Activated naive CD8-positive, alpha-beta T cell treated with anti-CD3 and anti-CD28 coated beads for 36 hours (primary cell): ENCODE measurements at places on chromosomes 16 and 17. TPM values are rescaled to one million over a fixed set of nuclear protein-coding genes. Genes with fewer than 3 reads are reported as not detected.
A peak's percentile ranks its signal among the peaks of the same experiment; 100 is the strongest.

The SP6 gene
- total RNA-seq, result not detected

DNA sequence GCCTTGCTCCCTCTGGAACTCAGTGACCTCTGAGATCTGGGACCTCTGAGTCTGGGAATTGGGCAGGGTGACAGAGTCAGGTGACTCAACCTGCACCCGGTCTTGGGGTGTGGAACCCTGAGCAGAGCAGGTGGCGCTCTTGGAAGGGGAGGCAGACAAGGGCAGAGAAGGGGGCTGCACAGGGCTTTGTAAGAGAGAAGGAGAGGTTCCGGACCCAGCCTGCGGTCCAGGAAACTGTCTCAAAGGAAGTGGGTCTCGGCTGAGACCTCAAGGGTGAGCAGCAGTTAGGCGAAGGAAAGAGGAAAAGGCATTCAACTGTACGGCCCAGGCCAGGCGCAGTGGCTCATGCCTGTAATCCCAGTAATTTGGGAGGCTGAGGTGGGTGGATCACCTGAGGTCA is 10.0 kb upstream of the RIPOR1 start:
- DNase-seq, result no peak

The NACA2 gene
- total RNA-seq, result not detected

GRCh38 chr16:80120899-80121521 is 419.8 kb upstream of the DYNLRB2 start:
- DNase-seq, result no peak

- DNase-seq, result peak; percentile 28
Measured at GRCh38 chr17:41812381-41813151, at the start of gene FKBP10. Gene FKBP10 (plus strand): TSS chr17:41813004. CDS start chr17:41813035, 31 bp downstream.

GRCh38 chr17:60573236-60574051 is 26.5 kb upstream of the PPM1D start:
- no peak for DNase-seq

The COTL1 gene
- total RNA-seq, result 605 TPM

The NPIPB9 gene
- total RNA-seq, result 1.8 TPM

- DNase-seq, result no peak
Measured at GRCh38 chr16:75727221-75727620, 931 bp upstream of the CPHXL start.

- DNase-seq, result no peak
Measured at GRCh38 chr17:47763913-47764582, 31.0 kb downstream of the TBX21 start.

DNA sequence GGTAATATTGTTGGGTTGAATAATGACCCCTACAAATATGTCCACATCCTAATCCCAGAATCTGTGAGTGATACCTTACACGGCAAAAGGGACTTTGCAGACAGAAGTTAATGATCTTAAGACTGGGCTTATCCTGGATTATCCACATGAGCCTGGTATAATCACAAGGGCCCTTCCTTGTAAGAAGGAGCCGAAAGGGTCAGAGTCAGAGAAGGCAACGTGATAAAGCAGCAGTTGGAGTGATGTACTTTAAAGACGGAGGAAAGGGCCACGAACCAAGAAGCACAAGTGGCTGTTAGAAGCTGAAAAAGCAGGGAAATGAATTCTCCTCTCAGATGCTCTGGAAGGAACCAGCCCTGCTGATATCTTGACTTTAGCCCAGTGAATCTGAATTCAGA is 137.8 kb downstream of the UTP18 start:
- DNase-seq, result no peak

The KLHL10 gene
- total RNA-seq, result 0.19 TPM

GRCh38 chr17:16091773-16092172 is 92.1 kb downstream of the TTC19 start:
- DNase-seq, result no peak

GRCh38 chr16:26078716-26079355 is 387.1 kb downstream of the HS3ST4 start:
- DNase-seq, result no peak

The TEX19 gene
- total RNA-seq, result 0.23 TPM

GRCh38 chr17:73261617-73261951 is at the start of gene CPSF4L:
Gene CPSF4L (minus strand): TSS chr17:73261880. CDS start chr17:73261818, 62 bp downstream.
- no peak for DNase-seq

The BCL6B gene
- 1.0 TPM for total RNA-seq

DNA sequence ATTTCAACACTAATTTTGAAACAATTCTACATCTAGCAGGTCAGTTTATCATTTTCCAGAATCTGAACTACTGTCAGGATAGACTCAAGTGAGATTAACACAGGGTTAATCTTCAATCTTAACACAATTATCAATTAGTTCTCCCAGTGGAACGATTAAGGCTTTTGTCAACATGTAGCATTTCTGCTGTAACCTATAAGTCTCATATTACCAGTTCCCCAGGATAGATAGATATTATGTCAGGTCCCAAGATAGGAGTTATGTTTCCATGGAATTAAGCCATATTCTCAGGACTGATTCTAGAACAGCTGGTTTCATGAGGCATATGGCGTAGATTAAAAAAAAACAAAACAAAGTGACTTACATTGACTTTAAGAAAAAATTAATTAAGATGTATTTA is 4.4 kb upstream of the FBF1 start:
- DNase-seq, result no peak

DNA sequence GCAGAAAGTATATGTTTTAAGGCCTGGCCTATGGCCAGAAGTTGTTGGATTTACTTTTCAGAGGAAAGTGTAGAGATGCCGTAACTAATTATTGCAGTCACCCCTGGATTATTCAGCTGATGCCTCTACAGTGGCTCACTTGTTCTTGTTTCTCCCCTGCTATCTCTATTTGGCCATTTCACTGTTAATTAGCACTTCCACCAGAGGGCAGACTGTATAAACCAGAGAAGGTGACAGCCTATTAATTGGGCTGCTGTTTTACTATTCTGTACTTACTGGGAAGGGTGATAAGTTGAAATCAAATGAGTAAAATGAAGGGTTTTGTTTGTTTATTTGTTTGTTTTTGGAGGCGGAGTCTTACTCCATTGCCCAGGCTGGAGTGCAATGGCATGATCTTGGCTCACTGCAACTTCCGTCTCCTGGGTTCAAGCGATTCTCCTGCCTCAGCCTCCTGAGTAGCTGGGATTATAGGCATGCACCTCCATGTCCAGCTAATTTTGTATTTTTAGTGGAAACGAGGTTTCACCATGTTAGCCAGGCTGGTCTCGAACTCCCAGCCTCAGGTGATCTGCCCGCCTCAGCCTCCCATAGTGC is 66.0 kb downstream of the CDK12 start:
- DNase-seq, result no peak

The MYCBPAP gene
- 0.56 TPM for total RNA-seq

The XYLT1 gene
- 4.6 TPM for total RNA-seq

DNA sequence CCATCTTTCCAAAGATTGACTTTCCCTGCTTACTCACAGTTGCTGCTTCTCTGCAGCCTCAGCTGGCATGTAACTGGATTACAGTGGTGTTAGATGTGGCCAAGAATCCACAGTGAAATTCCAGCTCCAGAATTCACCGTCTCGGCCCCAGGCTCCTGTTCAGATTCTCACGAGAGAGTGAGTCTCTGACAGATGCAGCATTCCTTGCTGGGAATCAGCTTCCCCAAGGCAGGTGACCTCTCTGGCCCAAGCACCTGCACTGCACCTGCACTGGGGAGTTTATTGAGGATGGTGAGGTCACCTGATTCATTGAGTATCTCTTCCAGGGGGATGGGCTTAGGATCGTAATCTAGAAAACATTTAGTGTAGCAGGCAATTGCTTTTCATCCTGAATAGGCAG is 600.5 kb upstream of the RBFOX1 start:
- DNase-seq, result no peak

The UMOD gene
- total RNA-seq, result not detected

DNA sequence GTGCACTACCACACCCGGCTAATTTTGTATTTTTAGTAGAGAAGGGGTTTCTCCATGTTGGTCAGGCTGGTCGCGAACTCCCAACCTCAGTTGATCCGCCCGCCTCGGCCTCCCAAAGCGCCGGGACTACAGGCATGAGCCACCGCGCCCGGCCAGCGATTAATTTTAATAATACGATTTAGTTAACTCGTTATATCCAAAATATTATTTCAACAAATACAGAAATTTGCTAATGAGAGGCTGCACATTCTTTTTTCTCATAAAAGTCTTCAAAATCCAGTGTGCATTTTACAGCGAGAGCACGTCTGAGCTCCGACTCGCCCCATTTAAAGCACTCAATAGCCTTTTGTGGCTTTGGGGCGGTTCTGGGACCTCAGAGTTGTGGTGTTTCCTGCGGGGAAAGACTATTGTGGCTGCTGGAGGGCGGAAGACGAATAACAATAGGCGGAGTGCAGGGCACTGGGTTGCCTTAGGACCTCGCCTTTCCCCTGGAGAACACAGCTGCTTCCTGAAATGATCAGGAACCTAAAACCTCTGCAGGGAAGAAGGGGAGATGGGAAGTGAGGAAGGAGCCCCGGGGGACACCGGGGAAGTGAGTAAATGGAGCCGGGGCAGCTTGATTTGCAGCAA is 2.9 kb upstream of the ZSCAN10 start:
- DNase-seq, result no peak
